Right hindlimb (tissue), 1 donor: ENCODE measurements at places on chromosomes 13 and 19.

DNA sequence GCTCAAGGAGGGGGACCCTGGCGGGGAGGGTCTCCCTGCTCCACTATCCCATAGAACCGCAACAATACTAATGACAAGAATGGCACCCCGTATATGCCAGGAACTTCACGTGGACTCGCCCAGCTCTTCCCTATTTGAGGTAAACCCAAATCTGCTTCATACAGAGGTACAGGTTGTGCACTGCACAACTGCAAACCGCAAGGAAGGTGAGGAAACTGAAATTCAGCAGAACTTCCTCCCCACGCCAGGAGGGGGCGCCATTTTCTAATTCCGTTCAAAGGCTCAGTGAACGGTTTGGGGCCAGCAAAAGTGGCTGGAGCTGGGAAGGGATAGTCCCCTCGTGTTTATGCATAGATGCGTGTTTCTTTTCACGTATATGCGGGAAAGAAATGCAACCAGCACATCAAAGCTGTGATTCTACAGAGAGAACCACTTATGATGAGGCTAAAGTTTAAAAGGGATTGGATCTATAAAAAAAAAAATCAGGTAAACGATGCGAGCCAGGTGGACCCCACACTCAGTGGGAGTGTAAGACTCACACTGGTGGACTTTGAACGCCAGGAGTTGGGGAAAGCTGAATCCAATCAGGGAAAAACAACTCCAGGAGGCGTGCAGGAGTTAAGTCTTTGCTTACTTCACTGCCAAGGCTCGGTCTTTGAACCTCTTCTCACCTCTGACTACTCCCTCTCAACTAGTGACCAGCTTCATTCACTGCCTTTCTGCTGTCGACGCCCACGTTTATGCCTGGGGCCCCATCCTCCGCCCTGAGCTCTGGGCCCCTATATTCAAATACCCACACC lies 20.3 kb downstream of the C19orf81 start:
- no peak for DNase-seq

- peak; percentile 78 for DNase-seq
Measured at GRCh38 chr19:13938301-13939064, at the start of gene PODNL1. Gene PODNL1 (minus strand): TSS chr19:13938417. CDS start chr19:13938181, 236 bp downstream.

GRCh38 chr19:44548736-44549135 lies 19.3 kb upstream of the CEACAM20 start:
- no peak for DNase-seq

- DNase-seq = no peak
Measured at GRCh38 chr19:58480831-58481230, 4.7 kb downstream of the ZNF446 start.

DNA sequence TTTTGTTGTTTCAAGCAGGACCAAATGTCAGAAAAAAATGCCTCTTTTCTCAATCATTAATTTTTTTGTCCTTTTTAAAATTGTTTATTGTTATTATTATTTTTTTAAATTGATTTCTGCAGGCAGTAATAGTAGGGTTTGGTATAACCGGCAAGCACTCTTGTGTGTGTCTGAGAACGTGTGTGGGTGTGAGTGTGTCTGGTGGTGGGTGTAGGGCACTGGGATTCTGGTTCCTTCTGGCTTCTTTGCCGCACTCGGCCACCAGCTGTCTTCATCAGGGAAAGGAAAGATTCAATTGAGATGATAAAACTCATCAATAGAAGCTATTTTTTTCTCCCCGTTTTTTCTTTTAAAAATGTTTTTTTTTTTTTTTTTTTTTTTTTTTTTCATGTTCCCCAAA lies 56.4 kb downstream of the IER2 start:
- no peak for DNase-seq

- DNase-seq = peak; percentile 27
Measured at GRCh38 chr19:15551293-15552004, 43.1 kb downstream of the CYP4F22 start.

DNA sequence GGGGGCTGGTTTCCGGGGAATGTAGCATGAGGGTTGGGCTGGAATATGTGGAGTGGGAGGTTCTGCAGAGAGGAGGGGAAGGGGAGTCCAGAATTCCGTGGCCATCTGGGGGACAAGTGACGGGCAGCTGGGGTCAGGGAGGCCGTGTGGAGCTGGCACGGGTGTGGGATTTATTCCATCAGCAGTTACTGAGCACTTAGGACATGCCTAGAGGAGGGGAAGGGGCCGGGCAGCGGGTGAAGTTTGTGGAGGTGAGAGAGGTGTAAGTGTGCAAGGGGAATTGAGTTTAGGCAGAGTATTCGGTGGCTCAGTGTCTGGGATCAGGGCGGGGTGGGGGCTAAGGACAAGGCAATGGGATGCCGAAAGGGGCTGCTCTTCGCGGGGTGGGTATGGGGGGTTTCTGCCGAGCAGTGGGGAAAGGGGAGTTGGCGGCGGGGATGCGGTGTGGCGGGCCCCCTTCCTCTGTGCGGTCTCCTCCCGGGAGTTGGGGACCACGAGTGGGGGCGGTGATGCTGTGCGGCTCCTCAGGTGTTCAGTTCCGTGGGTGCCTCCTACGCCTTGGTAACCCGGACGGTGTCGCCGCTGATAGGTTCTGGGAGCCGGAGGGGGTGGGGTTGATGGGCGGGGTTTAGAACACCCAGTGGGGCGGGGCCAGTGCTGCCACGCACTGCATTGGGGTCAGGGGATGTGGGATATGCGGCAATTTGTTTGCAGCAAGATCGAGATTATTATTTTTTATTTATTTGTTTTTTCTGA lies 5.4 kb downstream of the CCDC61 start:
- DNase-seq = peak; percentile 44

GRCh38 chr13:110446575-110446890 lies 115.0 kb downstream of the RAB20 start:
- DNase-seq = no peak

DNA sequence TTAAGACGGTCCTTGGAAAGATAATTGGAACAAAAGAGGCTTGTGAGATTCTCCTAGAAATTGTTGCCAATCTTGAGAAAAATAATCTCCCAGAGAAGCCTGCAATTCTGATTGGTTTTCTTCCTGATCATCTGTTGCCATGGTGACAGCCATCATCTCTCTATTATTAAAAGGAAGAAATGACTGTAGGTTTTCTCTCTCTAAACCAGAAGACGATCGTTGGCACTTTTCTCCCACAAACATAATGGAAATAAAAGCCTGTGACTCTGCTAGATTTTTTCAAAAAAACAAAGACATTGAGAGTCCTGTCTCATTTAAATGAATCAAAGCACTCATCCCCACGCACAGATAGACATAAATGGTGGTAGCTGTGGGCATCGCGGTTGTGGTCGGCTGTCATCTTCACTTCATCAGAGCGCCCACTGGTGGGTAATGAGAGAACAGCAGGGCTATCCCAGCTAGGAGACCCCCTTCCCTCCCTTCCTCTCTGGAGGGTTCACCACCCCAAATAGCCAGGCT lies 21.7 kb upstream of the CALM3 start:
- DNase-seq = no peak

DNA sequence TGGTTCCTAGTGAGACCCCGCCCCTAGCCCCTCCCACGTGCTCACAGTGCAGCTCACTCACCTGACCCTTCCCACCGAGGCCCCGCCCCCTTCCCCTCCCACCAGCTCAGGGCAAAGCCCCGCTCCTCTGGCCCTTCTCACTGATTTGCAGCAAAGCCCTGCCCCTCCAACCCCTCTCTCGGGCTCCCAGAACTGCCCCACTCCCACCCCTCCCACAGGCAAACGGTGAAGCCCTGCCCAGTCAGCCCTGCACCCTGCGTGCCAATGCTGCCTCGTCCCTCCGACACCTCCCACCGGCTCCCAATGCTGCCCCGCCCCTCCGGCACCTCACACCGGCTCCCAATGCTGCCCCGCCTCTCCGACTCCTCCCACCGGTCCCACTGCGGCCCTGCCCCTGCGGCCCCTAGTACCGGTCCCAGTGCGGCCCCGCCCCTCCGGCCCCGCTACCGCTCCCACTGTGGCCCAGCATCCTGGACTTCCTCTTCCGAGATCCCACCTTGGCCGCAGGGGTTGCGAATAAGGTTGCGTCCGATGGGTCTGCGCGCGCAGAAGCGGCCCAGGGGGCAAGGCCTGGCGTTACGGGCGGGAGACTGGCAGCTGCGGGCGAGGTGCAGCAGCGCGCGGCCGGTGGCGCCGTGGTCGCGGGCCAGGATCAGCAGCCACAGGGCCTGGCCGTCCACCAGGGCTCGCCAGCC lies 834 bp downstream of the FBXO27 start:
- DNase-seq = peak; percentile 71

- DNase-seq = no peak
Measured at GRCh38 chr19:52664461-52664860, 26.3 kb upstream of the ZNF83 start.

DNA sequence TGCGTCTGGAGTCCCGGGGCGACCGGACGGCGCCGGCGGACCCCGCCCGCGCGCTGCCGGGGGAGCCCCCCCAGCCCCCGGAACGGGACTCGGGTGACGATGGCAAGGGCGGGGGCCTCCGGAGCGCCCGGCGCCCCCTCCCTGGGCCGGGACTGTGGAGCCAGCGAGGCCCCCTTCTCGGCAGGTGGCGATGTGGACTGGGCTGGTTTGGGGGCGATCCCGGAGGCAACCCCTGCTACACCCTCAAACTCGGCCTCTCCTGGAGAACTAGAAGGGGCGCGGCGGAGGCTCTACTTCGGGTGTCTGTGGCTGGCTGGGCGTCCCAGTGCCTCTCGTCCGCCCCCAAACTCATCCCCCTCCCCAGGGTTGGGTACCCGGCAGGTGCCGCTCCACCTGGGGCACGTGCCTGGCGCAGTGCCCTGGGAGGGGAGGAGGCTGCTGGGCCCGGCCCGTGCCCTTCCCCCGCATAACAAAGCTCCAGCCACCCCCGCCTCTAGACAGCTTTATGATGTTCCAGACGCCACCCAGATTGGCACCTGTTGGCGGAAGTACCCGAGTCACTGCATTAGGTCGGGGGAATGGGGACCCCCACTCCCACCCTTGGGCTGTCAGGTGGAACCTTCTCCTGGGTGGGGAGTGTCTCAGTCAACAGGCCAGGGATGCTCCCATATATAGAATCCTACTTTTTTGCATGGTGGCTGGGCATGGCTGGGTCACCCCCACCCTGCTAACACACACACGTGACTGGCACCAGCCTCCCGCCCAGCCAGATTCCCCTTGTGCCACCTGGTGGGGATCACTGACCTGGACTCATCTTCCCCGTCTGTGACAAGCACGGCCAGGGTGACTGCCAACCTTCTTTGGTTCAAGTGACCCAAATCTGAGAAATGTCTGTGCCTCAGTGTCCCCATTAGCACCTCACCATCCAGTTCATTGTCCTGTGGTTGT lies 722 bp downstream of the PKN1 start:
- DNase-seq = no peak

GRCh38 chr19:27689734-27690241 lies 1523.2 kb downstream of the UQCRFS1 start:
- no peak for DNase-seq

GRCh38 chr13:21685485-21686064 lies 14.7 kb downstream of the FGF9 start:
- no peak for DNase-seq

DNA sequence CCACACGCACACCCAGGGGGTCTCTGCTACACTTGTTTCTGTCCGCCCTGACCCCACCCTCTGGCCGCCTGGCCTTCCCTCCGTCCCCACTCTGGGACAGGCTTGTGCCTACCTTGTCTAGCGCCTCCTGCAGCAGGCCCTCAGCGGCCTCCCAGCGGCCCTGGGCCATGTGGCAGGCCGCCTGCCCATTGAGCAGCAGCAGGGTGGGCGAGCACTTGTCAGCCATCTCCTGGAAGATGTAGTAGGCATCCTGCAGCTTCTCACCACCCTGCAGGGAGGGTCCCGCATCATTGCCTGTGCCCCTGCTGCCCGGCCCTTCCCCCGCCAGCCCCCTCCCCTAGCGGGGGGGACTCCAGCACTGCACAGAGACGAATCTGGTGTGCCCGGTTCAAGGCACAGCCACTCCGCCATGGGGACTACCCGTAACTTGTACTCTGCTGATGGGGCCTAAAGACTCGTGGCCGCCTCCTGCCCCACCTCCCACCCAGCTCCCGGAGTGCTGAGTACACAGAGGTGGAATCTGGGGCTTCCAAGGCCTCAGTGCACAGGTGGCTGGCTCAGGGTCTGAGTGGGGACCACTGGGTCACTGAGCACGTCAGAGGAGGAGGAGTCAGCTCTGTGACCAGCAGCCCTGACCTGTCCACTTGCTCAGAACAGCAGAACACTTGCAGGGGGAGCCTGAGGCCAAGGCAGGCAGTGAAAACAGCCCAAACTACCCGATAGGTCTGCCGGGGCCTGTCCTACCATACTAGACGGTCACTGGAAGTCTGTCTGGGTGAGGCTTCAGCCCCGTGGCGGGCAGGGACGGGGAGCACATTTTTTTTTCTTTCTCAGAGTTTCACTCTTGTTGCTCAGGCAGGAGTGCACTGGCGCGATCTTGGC lies 7.4 kb upstream of the CERS1 start:
- DNase-seq = peak; percentile 21

GRCh38 chr13:26961890-26962615 lies 201.5 kb upstream of the GPR12 start:
- no peak for DNase-seq

GRCh38 chr13:99078017-99078771 lies 100.3 kb upstream of the DOCK9 start:
- DNase-seq = no peak

DNA sequence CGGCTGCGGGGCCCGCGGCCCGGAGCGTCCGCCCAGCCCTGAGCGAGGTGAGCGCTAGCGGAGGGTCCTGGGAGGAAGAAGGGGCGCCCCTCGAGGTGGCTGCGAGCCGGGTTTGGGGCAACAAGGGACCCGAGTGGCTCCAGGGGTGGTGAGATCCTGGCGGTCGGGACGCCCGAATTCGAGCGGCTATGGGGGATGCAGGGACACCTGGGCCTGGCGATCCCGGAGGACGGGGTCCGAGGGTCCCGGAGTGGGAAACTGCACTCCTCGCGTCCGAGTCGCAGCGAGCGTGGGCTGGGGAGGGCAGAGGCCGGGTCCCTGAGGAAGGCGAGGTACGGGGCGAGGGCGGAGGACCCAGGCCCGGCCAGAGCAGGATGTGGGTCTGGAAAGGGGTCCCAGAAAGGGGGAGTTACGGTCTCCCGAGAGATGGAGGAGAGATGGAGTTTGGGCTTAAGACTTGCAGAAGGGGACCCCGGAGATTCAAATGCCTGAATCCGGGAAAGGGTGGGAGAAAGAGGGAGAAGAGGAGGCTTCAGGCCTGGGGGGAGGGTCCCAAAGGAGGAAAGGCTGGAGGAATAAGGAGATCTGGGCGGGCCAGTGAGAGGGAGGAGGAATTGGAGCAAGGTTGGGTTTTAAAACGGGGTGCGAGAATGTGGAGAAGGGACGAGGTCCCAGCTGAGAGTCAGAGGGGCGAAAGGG lies 542 bp downstream of the CACNG7 start:
- no peak for DNase-seq

DNA sequence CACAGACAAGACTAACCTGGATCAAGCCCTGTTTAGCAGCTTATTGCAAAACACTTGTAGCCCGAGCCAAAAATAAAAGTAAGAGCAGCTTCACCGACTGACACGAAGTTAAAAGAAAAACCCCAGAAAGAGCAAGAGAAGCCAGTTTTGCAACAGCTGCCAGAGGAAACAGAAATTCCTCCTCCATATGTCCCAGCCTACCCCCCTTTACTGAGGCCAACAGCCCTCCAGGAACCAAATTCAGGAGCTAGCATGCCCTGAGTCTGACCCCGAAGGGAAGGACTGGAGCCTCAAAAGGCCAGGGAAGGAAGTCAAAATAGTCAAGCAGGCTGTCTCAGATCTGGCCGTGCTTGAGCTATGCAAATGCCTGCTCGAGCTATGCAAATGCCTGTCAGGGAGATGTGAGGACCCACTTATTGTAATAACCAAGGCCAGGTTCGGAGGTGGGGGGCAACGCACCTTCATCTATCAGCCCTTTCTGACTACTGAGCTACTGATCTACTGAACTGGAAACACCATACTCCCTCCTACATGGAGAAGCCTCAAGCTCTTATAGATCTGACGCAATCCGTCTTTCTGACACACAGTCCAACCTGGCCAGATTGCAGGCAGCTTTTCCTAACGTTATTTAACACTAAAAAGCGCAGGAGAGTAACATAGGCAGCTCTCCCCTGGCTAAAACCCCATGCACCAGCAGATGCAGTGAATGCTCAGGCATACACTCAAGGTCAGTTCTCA lies 6.7 kb downstream of the SIGLEC11 start:
- DNase-seq = peak; percentile 53
